ENCODE measurements at places on chromosomes 5 and 9. TPM values are rescaled to one million over a fixed set of nuclear protein-coding genes. Genes with fewer than 3 reads are reported as not detected.

The TSSK1B gene
- total RNA-seq = not detected

The SCGB3A1 gene
- total RNA-seq = not detected

The MTMR12 gene
- total RNA-seq = 21.8 TPM

The LTC4S gene
- not detected for total RNA-seq

The FOXD4 gene
- 0.23 TPM for total RNA-seq

The RAB3C gene
- not detected for total RNA-seq

The RXRA gene
- 33.9 TPM for total RNA-seq

The ZFP62 gene
- 9.3 TPM for total RNA-seq

The SLC6A18 gene
- not detected for total RNA-seq

The CD14 gene
- 4.3 TPM for total RNA-seq

The PCDHAC2 gene
- total RNA-seq = 3.9 TPM

The ZDHHC11B gene
- total RNA-seq = 1.1 TPM

The SOX30 gene
- not detected for total RNA-seq

The GIN1 gene
- 4.9 TPM for total RNA-seq

The DDX31 gene
- 24.9 TPM for total RNA-seq

The C5orf52 gene
- not detected for total RNA-seq

The ADCY2 gene
- total RNA-seq = not detected

The C9orf153 gene
- total RNA-seq = 0.21 TPM

The GABRP gene
- not detected for total RNA-seq

The TRIP13 gene
- total RNA-seq = 70.6 TPM

The PPP3R2 gene
- total RNA-seq = not detected

The RABGAP1 gene
- total RNA-seq = 13.4 TPM

The SH3TC2 gene
- total RNA-seq = 0.69 TPM

The TAS2R1 gene
- not detected for total RNA-seq

The PDE8B gene
- total RNA-seq = 1.7 TPM

The FAM153A gene
- not detected for total RNA-seq

The CREBRF gene
- 2.3 TPM for total RNA-seq

The MEIKIN gene
- total RNA-seq = not detected

The FGD3 gene
- 0.93 TPM for total RNA-seq

The CHSY3 gene
- total RNA-seq = 0.09 TPM

The STX17 gene
- total RNA-seq = 6.0 TPM

The ZNF883 gene
- 0.85 TPM for total RNA-seq

The SGCD gene
- total RNA-seq = 3.3 TPM
